Suppressor macrophage treated with lipopolysaccharide for 4 hours (primary cell): ENCODE measurements at places on chromosomes 2 and 18.

- peak; percentile 69 for DNase-seq
Observed at GRCh38 chr18:11688972-11689668, at the start of gene GNAL. Gene GNAL (plus strand): TSS chr18:11689264. CDS start chr18:11689564, 300 bp downstream.

- DNase-seq: no peak
Observed at GRCh38 chr2:143452817-143453451, 323.7 kb downstream of the ARHGAP15 start.

DNA sequence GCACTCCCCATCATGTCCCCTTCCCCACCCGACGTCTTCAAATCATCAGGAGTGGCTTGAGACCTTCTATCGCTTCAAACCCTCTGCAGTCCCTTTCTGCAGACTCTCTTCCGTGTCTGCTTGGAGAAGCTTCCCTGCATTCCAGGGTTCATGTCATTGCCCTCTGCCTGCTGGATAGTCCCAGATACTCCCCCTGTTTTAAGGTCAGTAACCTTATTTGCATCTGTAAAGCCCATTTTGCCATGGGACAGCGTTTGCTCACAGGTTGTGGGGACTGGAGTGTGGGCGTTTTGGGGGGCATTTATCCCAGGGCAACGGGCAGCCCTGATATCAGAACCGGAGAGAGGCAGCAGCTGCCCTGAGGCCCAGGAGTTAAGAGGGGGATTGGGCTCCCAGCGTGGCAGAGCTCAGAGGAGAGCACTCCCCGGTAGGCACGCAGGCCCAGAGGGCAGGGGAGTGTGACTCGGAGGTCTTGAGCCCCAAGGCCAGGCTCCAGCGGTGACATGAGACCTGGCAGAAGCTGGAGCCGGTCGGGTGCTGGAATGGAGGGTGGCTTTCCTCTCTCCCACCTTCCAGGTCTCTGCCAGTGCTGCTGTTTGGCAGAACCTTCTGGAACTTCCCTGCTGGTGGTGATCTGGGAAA is 73.8 kb downstream of the RTP5 start:
- no peak for DNase-seq

DNA sequence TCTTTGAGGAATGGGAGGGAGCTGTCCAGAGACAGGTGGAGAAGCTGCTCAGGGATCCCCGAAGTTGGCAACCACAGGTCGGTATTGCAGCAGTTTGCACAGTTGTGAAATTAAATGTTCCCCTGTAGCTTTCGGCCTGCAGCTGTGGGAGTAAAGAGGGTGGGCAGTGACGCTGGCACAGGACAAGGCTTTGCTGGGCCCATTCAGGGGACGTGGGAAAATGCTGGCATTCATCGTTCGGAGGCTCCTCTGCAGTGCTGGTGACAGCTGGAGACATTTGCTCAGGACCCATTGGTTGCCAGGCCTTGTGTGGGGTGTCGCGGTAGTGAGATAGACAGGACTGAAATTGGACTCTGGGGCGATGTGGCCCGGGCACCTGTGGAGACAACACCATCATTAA is 173.7 kb downstream of the MYCN start:
- no peak for DNase-seq

GRCh38 chr2:135744760-135745314 is 3.2 kb downstream of the UBXN4 start:
- DNase-seq: peak; percentile 54

DNA sequence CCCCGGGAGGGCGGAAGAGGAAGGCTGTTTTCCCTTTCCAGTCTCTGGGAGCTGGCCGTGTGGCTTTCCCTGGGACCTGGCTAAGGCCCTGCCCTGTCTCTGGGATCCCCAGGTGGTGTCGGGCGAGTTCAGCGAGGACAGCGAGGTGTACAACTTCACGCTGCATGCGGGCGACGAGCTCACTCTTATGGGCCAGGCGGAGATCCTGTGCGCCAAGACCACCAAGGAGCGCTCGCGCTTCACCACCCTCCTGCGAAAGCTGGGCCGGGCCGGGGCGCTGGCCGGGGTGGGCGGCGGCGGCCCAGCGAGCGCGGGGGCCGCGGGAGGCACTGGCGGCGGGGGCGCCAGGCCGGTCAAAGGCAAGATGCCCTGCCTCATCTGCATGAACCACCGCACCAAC is 11.2 kb downstream of the GAREM2 start:
- no peak for DNase-seq

- peak; percentile 31 for DNase-seq
Observed at GRCh38 chr2:25490217-25490616, 148.5 kb upstream of the DNMT3A start.

- no peak for DNase-seq
Observed at GRCh38 chr2:198036029-198036879, 231.9 kb downstream of the PLCL1 start.

DNA sequence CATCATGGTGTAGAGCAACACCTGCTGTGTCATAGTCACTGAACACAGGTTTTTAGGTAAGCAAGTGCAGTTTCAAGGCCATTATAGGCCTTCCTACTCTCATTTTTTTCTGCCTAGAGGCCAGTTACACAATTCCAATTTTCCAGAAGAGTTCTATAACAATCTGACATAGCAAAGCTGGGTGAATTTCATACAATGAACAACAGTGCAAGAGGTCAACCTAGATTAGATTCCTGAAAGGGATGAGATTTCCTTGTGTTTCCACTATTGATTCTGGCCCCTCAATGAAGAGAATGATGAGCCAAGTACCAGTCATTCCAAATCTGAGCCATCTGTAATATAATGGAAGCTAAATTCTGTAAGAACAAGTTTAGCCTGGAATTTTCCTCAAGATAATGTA is 15.3 kb upstream of the CD28 start:
- no peak for DNase-seq

GRCh38 chr2:175454953-175455389 is 273.5 kb upstream of the ATP5MC3 start:
- DNase-seq: no peak

DNA sequence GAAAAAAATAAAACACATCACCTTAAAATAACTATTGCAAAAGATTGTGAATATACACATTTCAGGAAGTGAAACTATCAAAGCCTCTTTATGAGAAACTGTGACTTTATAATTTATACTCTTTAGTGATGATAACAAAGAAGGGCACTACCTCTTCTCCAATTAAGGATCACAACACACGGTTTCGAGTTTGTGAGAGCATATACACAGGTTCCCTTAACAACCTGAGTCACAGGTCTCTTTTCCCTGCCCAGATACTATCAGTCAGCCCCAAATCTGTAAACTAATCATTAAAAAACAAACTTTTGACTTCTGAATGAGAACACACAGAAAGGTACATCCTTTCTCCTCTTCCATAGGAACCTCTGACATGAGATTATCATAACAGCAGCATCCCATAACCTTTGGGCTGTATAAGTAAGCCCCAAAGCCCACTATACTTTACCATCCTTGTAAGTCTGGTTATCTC is 44.9 kb downstream of the PTPN2 start:
- peak; percentile 91 for DNase-seq

DNA sequence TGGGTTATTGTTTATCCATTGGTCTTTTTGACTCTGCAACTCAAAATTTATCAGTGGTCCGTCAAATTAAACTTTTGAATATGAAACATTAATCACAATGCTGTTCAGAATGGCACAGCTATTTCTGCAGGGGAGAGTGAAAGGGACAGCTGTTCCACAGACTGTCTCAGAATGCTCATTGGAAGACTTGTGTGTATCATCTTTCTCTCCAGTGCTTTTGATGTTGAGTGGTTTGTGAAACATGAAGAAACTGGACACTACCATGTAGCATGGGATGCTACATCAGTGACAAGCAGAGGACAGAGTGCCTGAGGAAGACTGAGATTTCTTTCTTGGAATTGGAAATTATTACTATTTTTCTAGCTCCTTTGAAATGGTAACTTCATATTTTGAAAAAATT is 115.7 kb downstream of the PLCL1 start:
- DNase-seq: no peak

DNA sequence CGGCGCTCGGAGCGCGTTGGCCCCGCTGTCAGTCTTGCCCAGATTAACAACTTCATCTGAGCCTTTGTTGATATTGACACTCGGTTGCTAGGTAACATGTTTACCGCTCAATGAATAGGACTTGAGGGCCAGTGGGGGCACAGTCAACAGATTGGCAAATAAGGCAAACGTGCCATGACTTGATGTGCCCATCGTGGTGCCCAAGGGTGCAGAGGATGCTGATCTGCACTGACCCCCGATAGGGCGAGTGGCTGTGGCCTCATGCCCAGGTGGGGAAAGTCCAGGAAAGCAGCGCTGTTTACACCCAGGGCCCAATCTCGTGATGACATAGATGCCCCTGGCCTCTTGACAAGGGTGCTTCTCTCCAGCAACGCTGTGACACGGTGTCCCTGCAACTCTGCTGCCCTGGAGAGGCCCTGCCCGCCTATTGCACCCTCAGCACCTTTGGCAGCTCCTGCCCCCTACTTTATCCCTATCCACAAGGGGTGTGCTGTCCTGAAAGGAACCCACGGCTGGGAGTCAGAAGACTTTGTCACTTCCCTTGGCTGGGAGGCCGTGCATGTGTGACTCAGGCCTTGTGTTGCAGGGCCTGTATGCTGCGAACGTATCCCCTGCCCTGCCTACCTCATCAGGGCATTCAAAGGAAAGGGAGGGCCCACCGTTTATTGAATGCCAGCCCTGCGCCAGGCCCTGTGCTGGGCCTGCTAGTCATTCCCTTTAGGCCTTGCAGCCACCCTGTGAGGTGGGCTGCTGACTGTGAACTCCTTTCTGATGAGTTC is 158.0 kb downstream of the INHBB start:
- DNase-seq: no peak

- no peak for DNase-seq
Observed at GRCh38 chr2:11389551-11390398, 45.3 kb upstream of the ROCK2 start.

DNA sequence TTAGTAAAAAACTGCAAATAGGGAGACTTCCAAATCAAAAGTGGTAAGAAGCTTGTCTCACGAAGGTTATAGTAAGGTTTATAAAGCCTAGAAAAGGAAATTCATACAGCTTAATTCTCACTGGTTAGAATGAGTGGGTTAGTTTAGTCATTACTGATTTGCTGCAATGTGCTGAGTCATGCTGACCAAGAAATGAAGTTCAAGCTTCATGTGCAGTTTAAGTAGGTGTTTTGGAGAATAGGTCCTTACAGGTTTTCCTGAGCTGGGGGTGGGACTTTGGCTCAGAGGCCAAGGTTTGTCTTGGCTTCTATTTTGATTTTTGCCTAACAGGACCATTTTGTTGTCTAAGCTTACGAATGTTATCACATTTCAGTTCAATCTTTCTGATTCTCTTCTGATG is 15.1 kb downstream of the CLIP4 start:
- DNase-seq: peak; percentile 60

GRCh38 chr2:100241236-100241635 is 81.1 kb downstream of the LONRF2 start:
- DNase-seq: no peak
